ENCODE measurements at places on chromosomes 7 and 10. TPM values are rescaled to one million over a fixed set of nuclear protein-coding genes. Genes with fewer than 3 reads are reported as not detected.

GRCh38 chr10:88333248-88333630 is 249.9 kb downstream of the RNLS start:
- DNase-seq: no peak
- H3K36me3 ChIP-seq: no peaks in the 10 kb centered on the region
- no peaks in the 10 kb centered on the region for H3K4me1 ChIP-seq
- no peak overlapping the region for H3K4me3 ChIP-seq
- H3K27me3 ChIP-seq: no peaks in the 10 kb centered on the region

ASAH2B gene
- total RNA-seq: 5.2 TPM

AKR1D1 gene
- total RNA-seq: not detected

- no peaks in the 10 kb centered on the region for H3K4me1 ChIP-seq
- no peaks in the 10 kb centered on the region for H3K27me3 ChIP-seq
- no peak overlapping the region for H3K27ac ChIP-seq
- no peak overlapping the region for H3K4me3 ChIP-seq
- H3K36me3 ChIP-seq: no peaks in the 10 kb centered on the region
Observed at GRCh38 chr7:127901895-127902703, 129.1 kb downstream of the LRRC4 start.

DNA sequence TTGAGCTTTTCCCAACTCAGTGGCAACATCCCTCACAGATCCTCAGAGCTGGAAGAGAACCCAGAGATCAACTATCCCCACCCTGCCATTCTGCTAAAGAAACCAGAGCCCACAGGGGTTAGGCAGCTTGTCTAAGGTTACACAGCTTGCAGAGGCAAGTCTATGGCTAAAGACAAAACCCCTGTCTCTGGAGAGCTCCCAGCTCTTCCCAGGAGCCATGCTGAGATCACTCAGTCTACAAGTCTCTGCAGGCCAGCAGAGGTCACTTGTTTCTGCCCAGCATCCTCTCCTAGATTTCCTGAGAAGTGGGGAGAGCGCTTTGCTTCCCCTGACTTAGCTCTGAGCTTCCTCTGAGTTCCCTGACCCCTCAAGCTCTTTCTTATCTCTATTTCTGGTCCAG is 28.5 kb upstream of the LOXL4 start:
- no peak for DNase-seq
- H3K4me1 ChIP-seq: peaks cover 8% of the 10 kb centered on the region

CPVL gene
- total RNA-seq: 133 TPM

OGDHL gene
- 82.8 TPM for total RNA-seq

RBP4 gene
- total RNA-seq: 77.4 TPM

DNA sequence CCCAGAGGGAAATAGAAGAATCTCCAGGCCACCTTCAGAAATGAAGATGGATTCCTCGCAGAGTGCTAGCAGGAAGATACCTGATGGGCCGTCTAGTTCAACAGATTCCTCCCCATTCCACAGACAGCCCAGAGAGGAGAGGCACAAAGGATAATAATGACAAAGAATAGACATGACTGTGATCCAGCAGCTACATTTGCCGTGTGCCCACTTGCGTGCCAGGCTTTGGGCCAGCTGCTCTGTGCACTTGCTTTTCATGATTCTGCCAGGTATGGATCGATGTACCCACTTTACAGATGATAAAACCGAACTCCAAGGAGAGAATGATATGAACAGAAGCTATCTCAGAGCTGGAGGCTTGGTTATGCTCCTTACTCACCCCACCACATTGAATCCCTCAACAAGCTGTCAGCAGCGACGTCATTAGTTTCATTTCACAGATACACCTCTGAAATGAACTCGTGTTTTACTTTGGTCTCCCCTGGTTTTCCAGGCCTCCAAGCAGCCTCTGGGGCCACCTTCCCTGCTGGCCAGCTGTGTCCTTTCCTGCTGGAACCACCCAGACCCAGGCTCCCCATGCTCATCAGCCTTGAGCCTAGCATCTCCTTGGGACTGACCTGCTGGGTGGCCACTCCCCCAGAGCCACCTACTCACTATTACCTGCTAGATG is 11.9 kb upstream of the WDFY4 start:
- no peaks in the 10 kb centered on the region for H3K27me3 ChIP-seq
- H3K27ac ChIP-seq: no peak overlapping the region
- no peaks in the 10 kb centered on the region for H3K4me1 ChIP-seq
- no peak overlapping the region for H3K4me3 ChIP-seq
- no peaks in the 10 kb centered on the region for H3K36me3 ChIP-seq

- H3K27ac ChIP-seq: no peak overlapping the region
- H3K4me1 ChIP-seq: no peaks in the 10 kb centered on the region
- no peak overlapping the region for H3K4me3 ChIP-seq
- DNase-seq: no peak
Observed at GRCh38 chr10:79418274-79418673, 27.1 kb downstream of the ZCCHC24 start.

GRCh38 chr10:77173615-77174461 is 463.8 kb downstream of the KCNMA1 start:
- peak; percentile 71 for DNase-seq
- no peak overlapping the region for H3K4me3 ChIP-seq
- H3K27me3 ChIP-seq: no peaks in the 10 kb centered on the region
- no peaks in the 10 kb centered on the region for H3K36me3 ChIP-seq
- no peak overlapping the region for H3K27ac ChIP-seq
- H3K4me1 ChIP-seq: no peaks in the 10 kb centered on the region

- H3K27me3 ChIP-seq: no peaks in the 10 kb centered on the region
- no peak overlapping the region for H3K27ac ChIP-seq
- H3K4me1 ChIP-seq: no peaks in the 10 kb centered on the region
- no peak overlapping the region for H3K4me3 ChIP-seq
- DNase-seq: no peak
Observed at GRCh38 chr7:36138209-36138608, 14.8 kb upstream of the EEPD1 start.

All from kidney (tissue), 22 donors.